ENCODE measurements at places on chromosomes 3 and 15.

DNA sequence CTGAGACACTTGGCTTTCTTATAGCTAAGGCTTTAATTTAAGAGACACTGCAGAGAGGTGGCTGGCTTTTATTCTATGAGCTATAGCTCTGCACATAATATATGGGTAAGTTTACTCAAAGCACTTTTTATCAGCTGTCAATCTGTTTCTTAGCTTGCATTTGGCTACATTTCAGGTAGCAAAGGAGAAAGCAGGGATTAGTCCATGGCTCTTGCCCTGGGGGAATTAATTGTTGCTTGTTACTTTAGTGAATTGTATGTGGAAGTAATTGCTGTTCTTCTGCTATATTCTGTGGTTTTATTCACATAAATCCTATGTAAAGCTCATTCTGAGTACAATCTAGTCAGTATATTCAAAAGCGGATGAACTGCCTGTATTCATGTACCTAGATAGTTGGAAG lies 14.4 kb upstream of the CCDC39 start:
- no peak for DNase-seq

GRCh38 chr3:64530434-64531049 lies 157.3 kb downstream of the ADAMTS9 start:
- peak; percentile 13 for DNase-seq

DNA sequence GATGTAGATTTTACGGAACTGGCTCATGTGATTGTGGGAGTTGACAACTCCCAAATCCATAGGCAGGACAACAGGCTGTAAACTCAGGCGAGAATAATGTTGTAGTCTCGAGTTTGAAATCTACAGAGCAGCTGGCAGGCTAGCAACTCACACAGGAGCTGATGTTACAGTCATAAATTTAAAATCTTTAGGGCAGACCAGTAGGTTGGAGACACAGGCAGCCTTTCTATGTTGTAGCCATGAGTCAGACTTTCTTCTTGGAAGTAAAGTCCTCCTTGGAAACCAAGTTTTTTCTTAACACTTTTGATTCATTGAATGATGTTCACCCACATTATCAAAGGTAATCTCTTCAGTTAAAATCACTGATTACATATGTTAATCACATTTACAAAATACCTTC lies 89.1 kb upstream of the ALCAM start:
- DNase-seq, result no peak

- DNase-seq, result no peak
Observed at GRCh38 chr15:71228403-71228802, 113.1 kb downstream of the THSD4 start.

DNA sequence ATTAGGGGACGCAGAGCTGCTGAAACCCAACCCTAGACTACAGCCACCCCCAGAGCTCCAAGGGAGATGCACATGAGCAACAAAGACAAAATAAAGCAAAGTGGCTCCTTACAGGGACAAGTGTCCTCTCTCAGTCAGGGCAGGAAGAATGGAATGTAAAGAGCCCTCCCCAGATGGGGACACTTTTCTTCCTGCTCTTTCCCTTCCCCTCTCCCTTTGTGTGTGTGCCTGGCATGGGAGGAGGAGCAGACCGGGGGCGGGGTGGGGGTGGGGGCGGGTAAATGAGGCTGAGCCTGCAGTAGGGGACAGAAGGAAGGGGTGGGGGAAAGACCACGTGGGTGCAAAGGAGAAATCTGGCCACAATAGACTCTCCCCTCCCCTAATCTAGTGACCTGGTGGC lies 37.4 kb downstream of the ACAA1 start:
- no peak for DNase-seq

- DNase-seq, result no peak
Observed at GRCh38 chr3:107590786-107591185, 68.0 kb downstream of the BBX start.

DNA sequence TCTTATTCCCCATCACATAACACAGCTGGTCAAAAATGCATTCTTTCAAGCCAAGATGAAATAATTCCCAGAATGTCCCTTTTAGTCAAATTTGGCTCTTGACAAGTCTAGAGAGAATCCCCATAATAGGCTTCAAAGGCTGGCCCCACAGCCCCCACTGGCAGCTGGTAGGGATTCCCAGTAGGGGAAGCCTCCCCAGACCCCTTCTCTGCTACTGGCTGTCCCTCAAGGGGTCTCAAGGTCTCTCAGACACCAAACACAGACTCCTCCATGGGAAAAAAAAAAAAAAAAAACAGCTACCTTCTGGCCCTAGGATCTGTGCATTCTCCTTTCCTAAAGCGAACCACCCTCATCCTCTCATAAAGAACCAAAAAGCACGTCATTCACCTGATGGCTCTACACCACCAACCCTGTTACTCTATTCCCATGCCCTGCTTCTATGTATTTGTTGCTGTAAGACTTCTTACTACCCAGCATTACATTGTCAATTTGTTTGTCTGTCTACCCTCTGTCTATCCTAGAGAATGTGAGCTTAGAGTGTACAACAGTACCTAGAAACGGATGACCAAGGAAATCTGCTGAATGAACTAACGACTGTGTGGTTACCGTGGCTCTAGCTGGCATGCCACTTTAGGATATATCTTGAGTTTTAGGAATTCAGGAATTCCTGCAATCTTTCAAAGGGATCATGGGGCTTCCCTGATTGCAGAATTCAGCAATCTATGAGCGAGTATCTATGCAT lies 164.1 kb upstream of the NSMCE3 start:
- no peak for DNase-seq

DNA sequence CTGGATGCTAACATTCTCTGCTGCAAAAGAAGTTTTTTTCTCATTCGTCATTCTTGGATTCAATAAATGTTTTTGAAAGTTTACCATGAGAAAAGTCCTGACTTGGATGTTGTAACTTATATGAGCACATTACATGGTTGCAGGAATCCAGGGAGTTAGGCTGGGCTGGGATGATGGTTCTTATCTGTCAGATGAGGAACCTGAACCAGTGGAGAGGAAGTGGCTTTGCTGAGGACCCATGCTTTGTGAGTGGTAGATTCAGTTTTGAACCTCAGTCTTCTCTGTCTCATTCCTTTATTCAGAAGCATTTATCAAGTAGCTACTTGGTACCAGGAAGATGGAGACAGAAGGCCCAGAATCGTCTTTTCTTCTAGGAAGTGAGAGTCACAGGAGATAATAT lies 3.7 kb upstream of the GASK1A start:
- no peak for DNase-seq

DNA sequence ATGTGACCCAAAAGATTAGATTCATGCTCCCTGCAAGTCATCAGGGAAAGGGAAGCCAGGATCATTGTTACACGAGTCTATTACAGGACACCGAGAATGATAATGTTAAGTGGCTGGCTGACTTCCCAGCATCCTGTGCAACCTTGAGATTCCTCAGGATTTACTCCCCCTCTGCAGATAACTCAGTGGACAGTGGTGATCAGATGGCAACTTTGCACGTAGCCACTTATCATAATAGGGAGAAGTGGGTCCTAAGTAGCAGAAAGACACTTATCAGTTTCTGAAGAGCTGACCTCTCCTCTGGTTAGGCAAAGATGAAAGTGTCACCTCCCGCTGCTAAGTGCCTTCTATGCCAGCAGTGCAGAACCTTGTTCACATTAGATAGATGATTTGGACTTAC lies 6.7 kb upstream of the TMPRSS7 start:
- no peak for DNase-seq

GRCh38 chr3:152302521-152303021 lies 33.8 kb downstream of the MBNL1 start:
- no peak for DNase-seq

DNA sequence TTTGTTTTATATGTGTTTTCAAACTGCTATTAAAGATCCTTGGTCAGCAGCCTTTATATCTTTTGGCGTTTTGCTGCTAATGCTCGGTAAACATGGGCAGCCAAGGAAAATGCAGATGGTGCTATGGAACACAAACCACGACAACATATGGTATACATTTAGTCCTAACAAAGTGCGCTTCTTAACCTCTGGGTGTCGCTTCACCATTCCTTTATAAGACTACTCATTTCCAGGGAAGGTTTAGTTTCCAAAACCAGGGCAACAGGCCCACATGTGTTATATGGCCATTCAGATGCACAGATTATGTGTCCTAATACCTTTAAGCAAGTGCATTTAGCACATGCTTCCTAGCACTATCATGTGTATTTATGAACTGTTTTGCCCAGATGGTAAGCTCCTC lies 14.7 kb downstream of the SHOX2 start:
- DNase-seq, result no peak

- peak; percentile 0 for DNase-seq
Observed at GRCh38 chr3:79154865-79155264, 612.9 kb downstream of the ROBO1 start.
